ENCODE measurements at places on chromosomes 6 and 20.

DNA sequence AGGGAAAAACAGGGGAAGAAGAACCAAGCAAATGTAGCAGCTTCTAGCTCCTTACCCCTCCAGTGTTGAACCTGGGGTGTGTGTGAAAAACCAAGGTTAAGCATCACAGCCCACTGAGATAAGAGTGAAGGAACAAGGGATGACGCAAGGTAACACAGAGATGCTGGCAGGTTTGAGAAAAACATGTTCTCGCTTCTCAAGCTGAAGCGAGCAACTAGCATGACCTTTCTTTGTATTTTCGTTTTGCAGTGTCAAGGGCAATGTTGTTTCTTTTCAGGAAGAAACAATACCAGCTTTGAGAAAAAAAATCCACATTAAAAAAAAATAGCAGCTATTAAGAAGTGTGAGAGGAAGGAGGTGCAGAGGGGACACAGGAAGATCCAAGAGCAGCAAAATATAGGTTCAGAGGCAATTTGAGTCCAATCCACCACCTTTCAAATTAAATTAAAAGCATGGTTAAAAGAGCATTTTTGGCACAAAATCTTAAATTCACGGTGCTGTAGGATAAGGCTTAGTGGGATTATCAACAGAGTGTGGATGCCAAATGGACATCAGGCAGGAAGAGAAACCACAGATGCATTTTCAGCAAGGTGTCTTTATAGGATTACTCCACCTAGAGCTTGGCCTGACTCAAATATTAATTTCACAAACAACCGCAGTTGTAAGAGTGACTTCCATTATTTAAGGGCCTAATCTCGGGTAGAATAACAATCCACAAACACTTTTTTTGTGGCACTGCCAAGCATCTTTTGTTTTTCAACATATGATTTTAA lies 70.9 kb downstream of the SYNE1 start:
- DNase-seq, result no peak

DNA sequence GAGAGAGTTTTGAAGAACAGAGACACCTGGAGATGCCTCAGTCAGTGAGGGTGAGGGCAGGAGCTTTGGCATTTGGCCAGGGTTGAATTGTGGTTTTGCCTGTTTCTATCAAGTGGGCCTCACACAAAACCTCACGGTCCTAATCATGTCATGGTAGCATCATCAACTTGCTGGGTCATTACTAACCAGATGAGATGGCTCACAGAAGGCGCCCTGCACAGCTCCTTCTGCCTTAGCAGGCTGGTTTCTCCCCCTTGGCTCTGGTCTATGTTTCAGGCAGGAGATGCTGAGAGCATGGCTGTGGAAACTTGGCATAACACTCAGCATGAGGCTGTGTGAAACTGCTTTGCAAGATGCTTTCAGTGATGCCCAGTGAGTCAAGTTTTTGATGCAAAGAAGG lies 99.3 kb downstream of the LRRC1 start:
- DNase-seq, result peak; percentile 86

DNA sequence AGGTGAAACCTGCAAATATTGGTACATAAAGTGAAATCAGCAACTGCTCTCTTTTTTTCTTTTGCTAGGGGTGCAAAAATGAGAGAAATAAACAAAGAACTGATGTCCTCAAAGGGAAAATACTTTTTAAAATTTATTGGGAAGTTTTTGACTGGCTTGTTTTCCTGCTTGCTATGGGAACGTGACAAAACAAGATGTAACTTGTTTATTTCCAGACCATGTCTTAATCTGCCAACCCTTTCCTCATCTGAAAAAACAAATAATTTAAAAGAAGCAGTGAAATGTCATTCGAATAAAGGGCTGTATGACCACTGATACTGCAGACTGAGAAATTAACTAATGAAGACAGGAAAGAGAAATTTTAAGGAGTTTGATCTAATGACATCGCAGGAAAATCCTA lies 221.9 kb downstream of the CBLN4 start:
- no peak for DNase-seq

DNA sequence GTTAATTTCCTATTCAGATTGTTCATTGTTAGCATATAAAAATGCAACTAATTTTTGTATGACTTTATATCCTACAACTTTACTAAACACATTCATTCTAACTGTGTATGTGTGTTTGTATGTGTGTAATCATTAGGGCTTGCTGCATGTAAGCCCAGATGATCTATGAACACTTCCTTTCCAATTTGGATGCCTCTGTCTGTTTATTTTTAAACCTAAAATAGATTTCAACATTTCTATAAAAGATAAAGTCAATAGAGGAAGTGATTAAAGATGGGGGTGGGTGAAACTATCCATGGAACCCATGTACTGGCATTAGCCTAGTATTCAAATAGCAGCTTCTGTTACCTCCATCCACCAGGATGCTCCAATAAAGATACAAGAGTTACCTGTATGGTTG lies 15.7 kb upstream of the AKAP12 start:
- no peak for DNase-seq

DNA sequence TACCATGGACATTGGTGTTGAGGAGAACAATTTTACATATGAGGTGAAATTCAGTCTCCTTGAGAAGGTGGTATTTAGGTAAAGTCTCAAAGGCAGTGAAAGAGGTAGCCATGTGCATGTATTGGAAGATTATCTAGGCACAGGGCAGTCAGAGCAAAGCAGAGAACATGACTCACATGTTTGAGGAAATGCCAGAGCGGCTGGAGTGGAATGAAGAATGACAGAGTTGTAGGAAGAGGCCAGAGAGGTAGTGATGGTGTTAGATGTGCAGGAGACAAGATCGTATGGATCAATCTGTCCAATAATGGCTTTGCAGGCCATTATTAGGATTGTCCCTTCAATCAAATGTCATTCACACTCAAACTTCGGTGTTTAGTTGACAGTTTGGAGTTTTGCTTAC lies 449.4 kb upstream of the PTCHD4 start:
- DNase-seq, result peak; percentile 28

GRCh38 chr6:149079911-149080491 lies 237.5 kb upstream of the TAB2 start:
- DNase-seq, result no peak

DNA sequence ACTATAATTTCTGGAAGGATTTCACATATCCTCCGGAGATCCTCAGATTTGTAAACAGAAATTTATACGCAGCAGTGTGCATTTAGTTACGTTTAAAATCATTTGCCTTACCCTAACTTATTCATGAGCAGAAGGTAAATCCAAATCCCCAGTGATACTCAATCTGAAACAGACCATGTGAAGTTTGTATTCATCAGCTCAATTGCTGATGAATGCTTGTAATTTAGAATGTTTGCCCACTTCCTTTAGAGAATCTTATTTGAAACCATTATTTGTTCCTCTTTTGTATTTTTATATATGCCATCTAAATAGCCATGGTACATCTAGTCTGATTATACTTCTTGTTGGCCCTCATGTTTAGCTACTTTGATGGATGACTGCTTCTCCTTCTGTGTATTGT lies 15.4 kb downstream of the TAAR1 start:
- DNase-seq, result no peak

DNA sequence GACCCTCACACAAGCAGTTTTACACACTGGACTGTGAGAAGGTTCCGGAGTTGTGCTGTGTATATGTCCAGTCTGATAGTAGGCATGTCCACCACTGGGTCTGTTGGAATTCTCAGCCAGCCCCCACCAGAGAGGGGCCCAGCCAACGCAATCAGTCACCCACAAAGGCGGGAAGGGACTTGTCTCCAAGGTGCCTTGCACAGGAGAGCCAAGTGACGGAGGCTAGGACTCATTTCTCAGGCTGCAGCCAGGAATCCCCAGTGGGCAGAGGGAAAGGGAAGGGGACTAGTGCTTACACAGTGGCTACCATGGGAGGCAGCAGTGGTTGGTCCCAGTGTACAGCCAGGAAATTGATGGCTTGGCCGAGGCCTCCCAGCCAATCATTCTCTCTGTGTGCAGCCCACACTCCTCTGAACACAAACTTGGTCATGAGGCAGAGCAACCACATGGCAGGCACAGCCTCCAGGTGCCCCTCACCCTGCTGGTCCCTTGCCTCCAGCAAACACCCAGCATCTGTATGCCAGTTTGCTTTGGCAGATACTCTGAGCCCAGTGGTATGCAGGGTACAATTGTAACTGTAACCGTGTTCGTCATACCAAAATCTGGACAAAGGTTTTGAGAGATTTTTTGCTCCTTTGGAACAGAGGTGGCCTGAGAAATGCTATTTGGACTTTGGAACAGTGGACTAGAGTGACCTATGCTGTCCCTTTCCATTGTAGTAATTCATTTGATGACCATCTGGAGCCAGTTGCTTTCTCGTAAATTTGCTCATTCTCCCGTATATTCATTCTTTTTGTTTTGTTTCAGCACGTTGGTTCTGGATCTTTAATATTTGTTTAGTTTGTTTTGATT lies 72.9 kb upstream of the MYL9 start:
- peak; percentile 71 for DNase-seq

- DNase-seq, result no peak
These were observed 33.2 kb upstream of the CST7 start for GRCh38 chr20:24915892-24916291.

- DNase-seq, result no peak
These were observed 103.5 kb upstream of the PTPRT start for GRCh38 chr20:43293068-43293786.

- no peak for DNase-seq
These were observed 101.4 kb downstream of the BMP2 start for GRCh38 chr20:6868861-6869260.

DNA sequence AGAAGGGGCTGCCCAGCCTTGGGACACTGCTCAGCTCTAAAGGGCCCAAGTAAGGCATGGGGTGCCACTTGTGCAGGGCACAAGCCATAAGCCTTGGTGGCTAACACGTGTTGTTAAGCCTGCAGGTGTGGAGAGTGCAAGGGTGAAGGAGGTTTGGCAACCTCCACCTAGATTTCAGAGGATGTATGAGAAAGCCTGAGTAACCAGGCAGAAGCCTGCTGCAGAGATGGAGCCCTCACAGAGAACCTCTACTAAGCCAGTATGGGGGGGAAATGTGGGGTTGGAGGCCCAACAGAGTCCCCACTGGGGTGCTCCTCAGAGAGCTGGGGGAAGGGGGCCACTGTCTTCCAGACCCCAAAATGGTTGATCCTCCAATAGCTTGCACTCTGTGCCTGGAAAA lies 32.6 kb downstream of the SERINC1 start:
- DNase-seq, result peak; percentile 9

GRCh38 chr6:101232961-101233360 lies 160.5 kb upstream of the GRIK2 start:
- DNase-seq, result no peak

GRCh38 chr6:14671261-14671681 lies 553.7 kb downstream of the CD83 start:
- DNase-seq, result no peak

GRCh38 chr6:53529324-53530036 lies 15.4 kb downstream of the GCLC start:
- DNase-seq, result no peak

GRCh38 chr20:15837563-15837962 lies 735.7 kb downstream of the KIF16B start:
- no peak for DNase-seq

All from DMS53 (cell line).